PC-3 (cell line): ENCODE measurements at places on chromosomes 12 and 14.
A peak's percentile ranks its signal among the peaks of the same experiment; 100 is the strongest.

DNA sequence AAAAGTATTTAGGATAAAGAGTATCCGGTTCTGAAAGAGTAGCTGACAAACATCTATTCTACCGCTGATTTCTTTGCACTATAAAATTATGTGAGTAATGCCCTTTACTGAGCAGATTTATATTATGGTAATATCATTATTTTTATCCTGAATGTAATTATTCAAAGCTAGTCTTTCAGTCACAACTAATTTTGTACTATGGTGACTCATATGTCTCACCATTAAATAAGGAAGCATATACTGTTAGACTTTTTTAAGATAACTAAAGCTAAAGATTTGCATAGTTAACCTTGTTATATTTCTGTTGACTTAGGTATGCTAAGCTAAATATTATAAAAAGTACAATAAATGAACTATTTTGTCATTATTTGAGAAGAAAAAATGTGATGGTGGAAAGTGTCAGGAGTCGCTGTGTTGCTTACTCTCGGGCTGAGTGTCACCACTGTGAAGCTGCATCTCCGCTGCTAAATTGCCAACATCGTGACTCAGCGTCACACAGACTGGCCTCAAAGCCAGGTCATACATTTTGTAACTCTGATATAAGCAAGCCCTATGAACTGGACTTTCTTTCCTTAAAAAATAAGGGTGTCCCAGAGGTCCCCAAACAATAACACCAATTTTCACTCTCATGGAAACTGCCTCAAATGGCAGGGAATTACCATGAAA, 69.1 kb upstream of the SSTR1 start:
- peak; percentile 48 for DNase-seq

GRCh38 chr12:77120156-77121085, 55.1 kb upstream of the E2F7 start:
- peak; percentile 92 for DNase-seq

GRCh38 chr12:15919418-15919817, 8.3 kb downstream of the DERA start:
- DNase-seq, result no peak

GRCh38 chr14:68680541-68681051, 112.3 kb downstream of the ZFP36L1 start:
- DNase-seq, result no peak

- DNase-seq, result no peak
Observed at GRCh38 chr14:83614956-83615355, 1915.0 kb upstream of the FLRT2 start.

- DNase-seq, result peak; percentile 41
Observed at GRCh38 chr14:67815573-67816225, 691 bp downstream of the ZFYVE26 start.

DNA sequence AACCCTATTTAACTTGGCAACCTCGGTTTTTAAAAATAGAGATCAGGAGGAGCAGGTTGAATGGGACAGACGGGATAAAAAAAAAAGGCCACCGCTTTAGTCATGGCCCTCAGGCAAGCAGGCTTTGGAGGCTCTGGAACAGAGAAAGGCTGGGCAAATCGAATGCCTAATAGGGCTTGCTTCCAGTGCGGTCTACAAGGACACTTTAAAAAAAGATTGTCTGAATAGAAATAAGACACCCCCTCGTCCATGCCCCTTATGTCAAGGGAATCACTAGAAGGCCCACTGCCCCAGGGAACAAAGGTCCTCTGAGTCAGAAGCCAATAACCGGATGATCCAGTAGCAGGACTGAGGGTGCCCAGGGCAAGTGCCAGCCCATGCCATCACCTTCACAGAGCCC, 265.8 kb downstream of the CPNE8 start:
- peak; percentile 66 for DNase-seq

- DNase-seq, result peak; percentile 80
Observed at GRCh38 chr12:120725659-120726509, at the start of gene ACADS. Gene ACADS, plus strand, starts transcription at chr12:120725826. Its CDS starts 60 bp downstream, at chr12:120725886.

DNA sequence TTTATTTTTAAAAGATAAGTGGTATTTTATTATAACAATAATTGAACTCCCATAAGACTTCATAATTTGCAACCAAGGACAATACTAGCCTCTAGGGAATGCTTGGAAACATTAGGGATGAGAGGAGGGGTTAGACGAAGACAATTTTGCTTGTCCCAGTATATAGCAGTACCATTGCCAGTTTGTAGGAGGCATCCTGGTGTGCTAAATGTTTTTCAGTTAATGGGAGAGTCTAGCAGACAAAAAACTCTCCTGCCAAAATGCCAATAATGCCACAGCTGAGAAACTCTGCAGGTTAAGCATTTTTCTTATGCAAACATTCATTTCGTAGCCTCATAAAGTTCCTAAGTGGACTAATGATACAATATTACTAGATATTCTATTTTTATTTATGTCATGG, 38.1 kb downstream of the RASSF9 start:
- no peak for DNase-seq

- peak; percentile 88 for DNase-seq
Observed at GRCh38 chr12:52907092-52907810, 2.4 kb upstream of the KRT8 start.

DNA sequence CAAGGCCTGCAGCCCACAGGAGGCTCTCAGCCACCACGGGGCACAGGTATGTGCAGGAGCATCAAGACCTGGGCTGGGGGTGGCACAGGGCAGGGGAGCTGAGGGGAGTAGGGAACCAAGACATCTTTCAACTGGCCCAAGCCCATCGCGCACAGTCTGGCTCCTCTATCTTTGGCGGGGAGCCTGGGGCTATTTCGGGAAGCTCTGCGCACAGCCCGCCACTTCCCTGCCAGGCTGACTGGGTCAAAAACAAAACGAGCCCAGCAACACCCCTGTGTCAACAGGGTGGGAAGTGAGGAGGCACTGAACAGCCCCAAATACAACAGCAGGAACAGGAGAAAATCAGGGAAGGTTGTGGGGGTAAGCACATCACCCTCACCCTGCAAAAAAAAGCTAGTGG, 83.9 kb downstream of the ARL6IP4 start:
- no peak for DNase-seq

DNA sequence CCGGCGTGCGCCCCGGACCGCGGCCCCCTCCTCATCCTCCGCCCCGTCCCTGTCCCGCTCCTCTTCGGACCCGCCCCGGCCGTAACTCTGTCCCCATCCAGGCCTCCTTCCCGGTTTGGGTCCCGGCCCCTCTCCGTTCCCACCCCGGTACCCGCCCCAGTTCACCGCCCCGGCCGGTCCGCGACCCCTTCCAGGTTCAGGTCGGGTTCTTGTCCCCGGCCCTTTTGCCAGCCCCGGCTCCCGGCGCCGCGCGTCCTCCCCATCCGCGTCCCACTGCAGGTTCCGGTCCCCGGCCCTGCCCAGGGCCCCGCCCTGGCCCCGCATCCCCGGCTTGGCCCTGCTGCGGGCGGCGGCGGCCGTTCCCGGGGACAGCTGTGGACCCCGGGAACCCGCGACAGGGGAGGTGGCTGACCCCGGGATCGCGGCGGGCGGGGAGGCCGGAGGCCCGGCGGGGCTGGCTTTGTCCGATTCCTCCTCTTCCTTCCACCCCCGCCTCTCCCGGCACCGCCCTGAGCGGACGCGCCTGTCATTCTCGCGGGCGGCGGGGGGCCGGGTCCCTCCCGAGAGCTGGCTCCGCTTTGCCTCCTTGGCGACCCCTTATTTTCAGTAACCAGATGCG, 601 bp downstream of the KLC1 start:
- peak; percentile 28 for DNase-seq

GRCh38 chr14:68924186-68925158, 54.6 kb downstream of the ACTN1 start:
- peak; percentile 39 for DNase-seq

- DNase-seq, result no peak
Observed at GRCh38 chr14:83908419-83908818, 1621.5 kb upstream of the FLRT2 start.

DNA sequence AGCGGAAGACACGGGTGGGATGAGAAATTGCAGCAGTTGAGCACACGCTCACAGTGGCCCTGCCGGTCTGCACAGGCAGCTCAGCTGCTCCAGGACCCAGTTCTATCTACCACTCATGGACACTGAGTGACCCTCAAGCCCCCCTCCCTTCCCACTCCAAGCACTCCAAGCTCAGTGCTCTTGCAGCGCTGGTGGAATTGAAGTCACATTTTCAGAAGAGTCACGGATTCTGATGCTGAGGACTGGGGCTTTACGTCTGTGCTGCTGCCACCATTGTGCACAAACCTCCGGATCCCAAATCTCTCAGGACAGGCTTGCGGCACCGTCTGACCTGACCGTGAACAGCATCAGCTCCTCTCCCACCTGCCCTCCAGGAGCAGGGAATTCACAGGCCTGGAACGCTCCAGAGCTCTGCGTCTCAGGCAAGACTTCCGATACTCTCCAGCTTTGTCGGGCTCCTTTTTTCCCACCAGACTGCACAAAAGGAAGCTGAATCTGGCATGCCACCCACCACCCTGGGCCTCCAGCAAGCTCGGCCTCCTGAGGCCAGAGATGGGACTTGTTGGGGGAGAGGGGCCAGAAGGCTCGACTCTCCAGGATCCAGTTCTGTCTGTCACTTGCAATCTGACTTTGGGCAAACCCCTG, 213.1 kb upstream of the RTL1 start:
- no peak for DNase-seq
